ENCODE measurements at places on chromosomes 4 and X.

DNA sequence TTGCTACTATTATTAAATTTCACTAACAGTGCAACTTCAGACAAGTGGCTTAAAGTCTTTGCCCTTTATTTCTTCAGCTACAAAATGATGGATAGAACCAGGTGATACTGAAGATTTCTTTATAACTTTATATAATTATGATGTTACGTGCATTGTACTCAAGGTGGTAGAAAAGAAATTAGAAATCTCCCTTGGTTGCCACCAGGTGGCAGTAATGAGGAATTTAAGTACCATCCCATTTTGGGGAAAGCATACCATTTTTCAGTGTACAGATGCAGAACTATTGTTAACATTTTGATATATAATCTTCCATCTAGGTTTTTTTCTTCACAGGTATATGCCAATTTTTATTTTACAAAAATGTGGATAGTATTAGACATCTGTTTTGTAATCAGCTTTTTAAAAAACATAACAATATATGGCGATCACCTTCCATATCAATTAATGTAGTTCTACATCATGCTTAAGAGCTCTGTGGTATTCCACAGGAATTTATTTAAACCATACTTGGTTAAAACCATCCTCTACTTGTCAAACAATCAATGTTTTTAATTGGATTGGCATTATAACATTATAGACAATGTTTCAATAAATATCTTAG, 37.7 kb upstream of the RAB33B start:
- peak; percentile 18 for DNase-seq

DNA sequence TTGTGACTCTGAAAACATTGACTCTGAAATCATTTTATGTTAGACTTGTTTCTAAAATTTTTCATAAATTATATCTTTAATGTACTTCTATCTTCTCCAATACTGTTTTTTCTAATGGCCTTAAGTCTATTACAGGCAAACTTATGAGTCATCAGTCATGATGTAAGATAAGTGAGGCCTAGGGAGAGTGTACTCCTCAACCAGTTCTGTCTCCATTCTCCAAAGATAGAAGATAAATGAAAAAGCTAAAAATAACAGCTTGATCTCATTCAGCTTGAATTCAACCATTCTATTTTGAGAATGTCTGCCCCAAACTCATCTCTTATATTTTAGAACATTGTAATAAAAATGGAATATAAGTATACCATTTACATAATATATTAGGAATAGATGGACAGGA, 34.5 kb downstream of the STBD1 start:
- DNase-seq, result no peak

DNA sequence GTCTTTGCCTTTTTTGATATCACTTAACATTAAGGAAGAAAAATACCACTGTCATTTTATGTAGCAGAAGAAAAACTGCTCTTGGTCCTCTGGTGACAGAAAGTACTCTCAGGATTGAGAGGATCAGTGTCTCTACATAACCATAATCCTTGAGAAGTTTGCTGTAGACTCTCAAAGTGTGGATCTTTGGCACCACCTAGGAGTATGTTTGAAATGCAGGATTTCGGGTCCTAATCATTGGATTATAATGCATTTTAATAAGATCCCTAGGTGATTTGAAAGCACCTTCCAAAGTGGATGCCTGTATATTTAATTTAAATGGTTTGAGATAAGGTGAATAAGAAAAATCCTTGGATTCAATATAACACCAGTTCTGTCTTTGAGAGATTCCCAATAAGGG, 23.2 kb downstream of the MOB1B start:
- DNase-seq, result no peak

DNA sequence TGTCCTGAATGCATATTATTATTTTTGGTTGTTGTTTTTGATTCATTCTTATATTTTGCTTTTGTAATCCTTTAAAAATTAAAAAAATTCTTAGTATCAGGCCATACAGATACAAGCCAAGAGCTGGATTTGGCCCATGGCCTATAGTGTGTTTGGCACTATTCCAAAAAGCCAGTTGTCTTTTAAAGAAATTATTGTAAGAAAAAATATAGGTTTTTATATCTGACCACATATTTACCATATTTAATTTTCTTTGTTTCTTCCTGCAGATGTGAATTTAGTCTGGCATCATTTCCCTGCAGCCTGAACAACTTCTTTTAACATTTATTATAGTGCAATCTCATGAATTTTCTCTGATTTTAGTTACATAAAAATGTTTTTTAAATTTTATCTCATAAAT, 652.8 kb upstream of the NR3C2 start:
- no peak for DNase-seq

GRCh38 chrX:133543654-133544053, 128.4 kb upstream of the GPC4 start:
- DNase-seq, result no peak

GRCh38 chr4:119059221-119059620, 76.4 kb upstream of the MYOZ2 start:
- DNase-seq, result no peak

DNA sequence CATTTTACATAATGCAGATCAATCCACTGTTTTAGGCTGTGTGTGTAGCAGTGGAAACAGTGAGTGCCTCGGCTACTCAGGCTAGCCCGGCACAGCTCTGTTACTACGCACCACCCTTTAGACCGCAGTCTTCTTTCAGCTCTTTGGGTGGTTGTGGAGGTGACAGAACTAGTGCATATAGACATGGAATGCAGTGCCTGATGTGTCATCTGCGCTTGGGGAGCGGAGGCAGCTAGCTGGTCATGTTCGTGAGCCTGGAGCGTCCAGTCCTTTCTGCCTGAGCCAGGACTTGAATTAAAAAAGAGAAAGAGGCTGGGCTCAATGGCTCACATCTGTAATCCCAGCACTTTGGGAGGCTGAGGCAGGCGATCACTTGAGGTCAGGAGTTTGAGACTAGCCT, 4.8 kb downstream of the TBC1D14 start:
- DNase-seq, result no peak

GRCh38 chrX:41122664-41123257, 37.5 kb downstream of the USP9X start:
- DNase-seq, result no peak

GRCh38 chr4:109248322-109248900, 54.0 kb downstream of the COL25A1 start:
- no peak for DNase-seq

DNA sequence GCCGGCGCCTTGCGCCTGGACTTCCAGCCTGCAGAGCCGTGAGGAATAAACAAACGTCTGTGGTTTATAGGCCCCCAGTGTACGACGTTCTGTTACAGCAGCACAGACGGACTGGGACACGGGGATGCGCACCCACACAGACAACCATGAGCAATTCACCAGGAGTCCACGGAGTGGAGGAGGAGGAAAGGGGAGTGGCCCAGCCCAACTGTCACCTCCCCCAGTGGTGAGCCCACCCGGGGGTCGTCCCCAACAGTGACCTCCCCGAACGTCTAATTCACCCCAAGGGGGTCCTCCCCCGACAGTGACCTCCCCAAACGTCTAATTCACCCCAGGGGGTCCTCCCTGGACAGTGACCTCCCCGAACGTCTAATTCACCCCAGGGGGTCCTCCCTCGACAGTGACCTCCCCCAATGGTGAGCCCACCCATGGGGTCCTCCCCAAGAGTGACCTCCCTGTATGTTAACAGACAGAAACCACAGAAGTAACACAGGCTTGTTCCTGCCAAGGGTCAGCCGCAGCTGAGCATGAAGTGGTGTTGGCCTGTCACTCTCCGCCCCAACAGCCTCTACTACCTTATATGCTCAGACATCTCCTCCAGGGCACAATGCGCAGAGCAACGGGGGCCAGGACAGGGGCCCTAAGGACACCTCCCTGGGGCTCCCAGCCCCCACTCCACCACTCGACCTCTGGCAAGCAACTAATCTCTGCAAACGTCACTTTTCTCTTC, 6.2 kb downstream of the GAK start:
- DNase-seq, result no peak

- DNase-seq, result no peak
Observed at GRCh38 chr4:183832776-183833450, 72.2 kb upstream of the STOX2 start.

GRCh38 chr4:22607382-22607781, 85.4 kb upstream of the GBA3 start:
- DNase-seq, result peak; percentile 12

DNA sequence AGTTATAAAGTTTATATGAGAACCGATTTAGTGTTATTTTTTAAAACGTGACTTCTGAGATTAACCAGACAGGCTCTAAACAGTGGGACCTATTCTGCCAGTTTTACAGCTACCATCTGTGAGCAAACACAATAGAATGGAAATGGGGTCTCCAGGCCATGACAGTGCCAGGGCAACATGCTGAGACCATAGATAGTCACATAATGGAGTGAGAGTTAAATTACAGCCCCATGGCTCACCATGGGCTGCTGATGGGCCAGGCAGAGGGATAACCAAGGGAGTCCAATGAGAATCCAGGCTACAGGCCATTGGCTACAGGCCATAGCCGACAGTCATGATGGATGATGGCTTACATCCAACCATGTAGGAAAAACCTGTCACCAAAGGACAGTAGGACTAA, 183.5 kb upstream of the NDP start:
- no peak for DNase-seq

GRCh38 chr4:72302981-72303704, 265.9 kb downstream of the ADAMTS3 start:
- no peak for DNase-seq

DNA sequence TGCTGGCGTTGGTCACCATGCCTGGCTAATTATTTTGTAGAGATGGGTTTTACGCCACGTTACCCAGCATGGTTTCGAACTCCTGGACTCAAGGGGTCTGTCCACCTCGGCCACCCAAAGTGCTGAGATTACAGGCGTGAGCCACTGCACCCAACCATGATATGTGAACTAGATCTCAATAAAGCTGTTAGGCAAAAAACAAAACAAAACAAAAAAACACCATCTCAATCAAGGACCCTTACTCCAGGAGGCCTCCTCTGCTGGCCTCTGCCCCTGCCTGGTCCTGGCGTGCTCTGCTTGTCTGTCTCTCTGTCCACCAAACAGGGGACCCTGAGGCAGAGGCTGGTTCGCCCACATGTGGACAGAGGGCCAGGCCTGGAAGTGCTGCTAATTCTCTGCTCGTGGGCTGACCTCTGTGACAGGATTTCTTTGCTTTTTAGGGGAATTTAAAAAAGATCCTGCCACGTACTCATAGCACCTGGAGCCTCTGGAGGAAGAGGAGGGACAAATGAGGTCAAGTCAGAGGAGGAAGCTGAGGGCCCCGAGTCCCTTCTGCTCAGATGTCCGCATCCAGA, 32.7 kb upstream of the WFS1 start:
- DNase-seq, result no peak

DNA sequence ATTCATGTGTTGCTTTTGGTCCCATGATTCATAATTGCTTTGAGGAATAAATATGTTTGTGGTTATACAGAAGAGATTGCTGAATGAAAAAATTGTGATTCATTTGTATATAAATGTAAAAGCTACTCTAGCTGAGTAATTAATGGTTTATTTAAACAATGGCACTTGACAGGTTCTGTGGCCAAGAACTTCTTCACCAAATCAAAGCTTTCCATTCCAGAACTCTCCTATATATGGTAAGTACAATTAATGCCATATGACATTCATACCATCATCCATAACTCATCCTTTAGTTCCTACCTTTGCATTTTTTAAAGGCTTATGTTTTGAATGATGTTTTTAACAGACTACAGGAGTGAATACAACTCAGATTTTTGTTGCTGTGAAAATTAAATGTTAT, 105.8 kb downstream of the REPS2 start:
- DNase-seq, result peak; percentile 8

GRCh38 chr4:7812231-7812857, 127.3 kb downstream of the AFAP1 start:
- DNase-seq, result no peak

DNA sequence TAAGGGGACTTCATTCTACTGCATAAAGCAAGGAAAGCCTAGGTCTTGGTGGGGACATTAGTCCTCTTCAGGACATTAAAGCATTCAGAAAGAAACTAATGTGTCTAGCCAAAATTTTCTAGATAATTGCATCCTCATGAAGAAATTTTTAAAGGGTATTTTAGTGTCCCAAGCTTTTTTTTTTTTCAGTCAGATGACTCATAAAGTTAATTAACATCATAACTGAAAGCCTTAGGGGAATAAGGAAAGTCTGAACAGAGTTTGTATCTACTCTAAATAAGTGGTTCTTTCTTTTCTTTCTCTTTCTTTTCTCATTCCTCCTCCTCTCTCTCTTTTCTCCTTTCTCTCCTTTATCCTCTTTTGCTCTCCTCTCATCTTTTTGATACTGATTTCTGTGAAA, 202.4 kb downstream of the ADAMTS3 start:
- no peak for DNase-seq

- no peak for DNase-seq
Observed at GRCh38 chr4:26299254-26299882, 21.4 kb upstream of the RBPJ start.

DNA sequence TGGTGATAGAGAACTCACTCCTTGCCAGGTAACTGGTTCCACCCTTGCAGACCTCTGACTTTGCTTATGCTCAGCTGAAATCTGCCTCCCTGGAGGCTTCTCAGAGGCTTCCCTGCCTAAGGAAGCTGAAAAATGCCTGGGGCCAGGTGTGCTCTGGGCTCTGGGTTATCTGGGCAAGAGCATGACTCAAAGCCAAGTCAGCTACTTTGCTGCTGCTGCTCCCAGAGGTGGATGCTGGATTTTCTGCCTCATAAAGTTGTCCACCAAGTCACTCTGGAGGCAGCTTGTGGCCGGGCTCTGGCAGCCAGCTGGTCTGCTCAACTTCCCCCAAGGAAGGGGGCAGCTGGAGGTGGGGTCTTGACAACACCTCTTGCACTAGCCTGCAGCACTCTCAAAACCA, 132.7 kb downstream of the PJA1 start:
- DNase-seq, result no peak

- no peak for DNase-seq
Observed at GRCh38 chrX:71991164-71991563, 80.5 kb downstream of the NHSL2 start.

DNA sequence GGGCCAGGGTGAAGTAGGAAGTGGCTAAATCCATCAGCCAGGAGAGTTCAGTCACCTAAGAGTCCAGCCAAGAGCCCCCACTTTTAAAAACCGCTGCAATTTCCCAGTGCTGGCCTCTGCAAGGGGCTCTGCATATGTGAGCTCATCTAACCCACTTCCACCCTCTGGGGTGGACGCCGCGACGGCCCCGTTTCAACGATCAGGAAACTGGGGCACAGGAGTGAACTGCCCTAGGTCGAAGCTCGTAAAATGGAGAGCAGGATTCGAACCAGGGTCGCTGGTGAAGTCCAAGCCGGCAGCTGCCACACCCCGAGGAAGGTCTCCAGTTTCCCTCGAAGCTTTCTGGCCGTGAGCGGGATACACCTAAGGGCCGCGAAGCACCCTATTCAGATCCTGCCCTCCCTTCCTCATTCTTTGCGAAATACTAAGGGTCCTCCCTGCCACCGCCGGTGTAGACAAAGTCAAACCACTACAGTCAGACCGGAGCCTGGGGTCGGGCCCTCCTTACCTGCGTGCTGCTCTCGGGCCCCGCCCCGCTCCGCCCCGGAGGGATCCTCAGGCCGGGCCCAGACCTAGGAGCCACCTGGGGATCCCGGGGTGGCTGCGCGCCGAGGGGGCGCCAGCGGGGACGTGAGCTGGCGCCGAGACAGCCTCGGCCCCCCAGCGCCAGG, 446 bp downstream of the EVC2 start:
- DNase-seq, result no peak

GRCh38 chrX:84218726-84219125, 30.7 kb upstream of the RPS6KA6 start:
- no peak for DNase-seq

Measured in AG09319 (cell line).